ENCODE measurements at places on chromosomes 12 and 14.

- no peak for DNase-seq
These were observed 20.2 kb downstream of the UBE3B start for GRCh38 chr12:109497675-109498074.

- peak; percentile 33 for DNase-seq
These were observed at the start of gene C3AR1 for GRCh38 chr12:8065991-8066594. TSS of gene C3AR1 (minus strand) at chr12:8066359. CDS start at chr12:8060185, 6,174 bp downstream.

GRCh38 chr12:11621797-11622423 is 27.6 kb upstream of the ETV6 start:
- DNase-seq, result peak; percentile 16

- DNase-seq, result no peak
These were observed 14.6 kb downstream of the OR10P1 start for GRCh38 chr12:55651299-55651683.

- DNase-seq, result no peak
These were observed 21.3 kb downstream of the CLEC2A start for GRCh38 chr12:9910716-9911421.

DNA sequence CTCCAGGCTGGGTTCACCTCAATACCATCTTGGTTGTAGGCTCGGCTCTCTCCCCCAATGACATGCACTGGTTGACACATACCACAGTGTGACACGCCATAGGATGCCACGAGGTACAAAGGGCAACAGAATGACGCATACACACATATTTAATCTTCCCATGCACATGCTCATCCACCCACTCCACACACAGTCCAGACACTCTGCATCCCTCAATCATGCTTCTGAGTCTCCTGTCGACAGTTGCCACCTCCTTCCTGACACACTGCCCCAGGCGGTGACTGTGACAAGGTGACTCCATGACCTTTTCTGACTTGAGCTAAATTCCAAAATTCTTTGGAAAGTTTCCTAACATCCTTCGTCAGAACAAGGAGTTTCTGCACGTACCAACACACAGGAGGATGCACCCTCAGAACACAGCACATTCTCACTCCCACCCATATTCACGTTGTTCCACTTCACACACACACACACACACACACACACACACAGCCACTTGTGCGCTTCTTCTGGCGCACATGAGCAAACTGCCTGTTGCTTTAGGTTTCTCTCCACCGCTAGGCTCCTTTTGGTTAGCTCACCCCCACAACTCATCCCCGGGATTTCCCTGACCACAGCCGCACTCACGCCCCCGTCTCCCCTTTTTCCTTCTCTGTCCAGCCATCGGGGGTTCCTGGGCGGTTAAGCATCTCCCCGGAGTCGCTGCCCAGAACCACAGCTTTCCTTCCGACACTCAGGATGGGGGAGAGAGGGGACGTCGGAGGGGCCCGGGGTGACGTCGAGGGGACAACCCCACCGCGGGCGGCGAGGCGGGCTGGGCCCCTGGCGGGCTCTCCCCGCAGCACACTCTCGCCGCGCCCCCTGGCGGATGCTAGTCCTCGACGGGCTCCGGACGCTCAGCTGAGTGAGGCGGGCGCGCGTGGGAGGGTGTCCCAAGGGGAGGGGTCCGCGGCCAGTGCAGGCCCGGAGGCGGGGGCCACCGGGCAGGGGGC is 536 bp upstream of the WNT1 start:
- DNase-seq, result peak; percentile 94

DNA sequence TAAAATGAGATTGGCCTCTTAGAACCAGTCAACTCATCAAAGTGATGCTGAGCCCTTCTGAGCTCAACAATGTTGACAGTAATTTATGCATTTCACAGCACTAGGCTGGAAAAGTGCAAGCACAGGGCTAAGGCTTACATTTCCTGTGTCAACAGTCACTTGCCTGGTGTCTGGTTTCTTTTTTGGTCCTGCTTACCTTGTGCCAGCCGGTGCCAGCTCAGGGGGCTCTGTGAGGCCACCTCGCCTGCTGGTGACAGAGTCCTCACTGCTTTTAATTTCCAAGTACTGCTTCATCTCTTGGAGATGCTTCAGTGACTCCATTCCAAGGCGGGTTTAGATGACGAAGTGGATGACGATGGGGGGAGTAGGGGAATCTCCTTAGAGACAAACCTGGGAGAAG is 53.1 kb upstream of the KCNA1 start:
- DNase-seq, result no peak

- no peak for DNase-seq
These were observed 63.6 kb downstream of the DAAM1 start for GRCh38 chr14:59251811-59252771.

DNA sequence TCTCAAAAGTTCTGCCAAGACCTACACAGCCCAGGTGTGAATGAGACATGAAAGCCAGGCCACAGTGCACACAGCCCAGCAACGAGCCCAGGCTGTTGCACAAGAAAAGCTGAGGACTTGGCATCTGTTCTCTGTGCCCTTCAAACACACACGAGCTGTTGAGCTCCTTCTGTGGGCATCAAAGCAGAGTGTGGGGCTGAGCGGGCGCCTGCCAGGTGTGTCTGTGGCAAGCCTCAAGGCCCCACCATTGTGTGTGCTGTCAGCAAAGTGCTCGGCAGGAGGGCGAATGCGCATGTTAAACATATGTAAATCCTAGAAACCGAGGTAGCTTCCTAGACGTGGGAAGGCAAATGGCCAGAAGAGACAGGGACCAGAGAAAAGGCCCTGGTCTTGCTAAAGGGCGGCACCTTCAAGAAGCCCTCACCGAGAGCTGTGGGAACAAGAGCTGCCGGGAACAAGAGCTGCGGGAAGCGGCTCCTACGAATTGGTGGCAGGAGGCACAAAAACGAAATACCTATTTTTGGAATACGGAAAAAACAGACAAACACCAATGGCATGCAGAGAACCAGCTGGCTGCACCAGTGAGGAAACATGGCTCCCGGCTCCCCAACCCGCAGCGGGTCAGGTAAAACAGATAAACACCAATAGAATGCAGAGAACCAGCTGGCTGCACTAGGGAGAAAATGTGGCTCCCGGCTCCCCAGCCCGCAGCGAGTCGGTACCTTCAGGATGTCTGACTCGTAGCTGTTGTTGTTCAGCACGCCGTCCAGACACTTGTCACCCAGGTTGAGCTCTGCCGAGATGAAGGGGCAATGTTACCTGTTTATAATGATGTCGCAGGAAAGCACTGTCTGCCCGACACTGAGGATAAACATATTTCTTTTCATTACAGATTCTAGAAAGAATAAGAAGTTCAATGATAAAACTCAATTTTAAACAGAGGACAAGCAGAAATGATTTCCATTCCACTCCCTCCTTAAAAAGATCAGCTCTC is 19.0 kb upstream of the GOLGA3 start:
- DNase-seq, result no peak

DNA sequence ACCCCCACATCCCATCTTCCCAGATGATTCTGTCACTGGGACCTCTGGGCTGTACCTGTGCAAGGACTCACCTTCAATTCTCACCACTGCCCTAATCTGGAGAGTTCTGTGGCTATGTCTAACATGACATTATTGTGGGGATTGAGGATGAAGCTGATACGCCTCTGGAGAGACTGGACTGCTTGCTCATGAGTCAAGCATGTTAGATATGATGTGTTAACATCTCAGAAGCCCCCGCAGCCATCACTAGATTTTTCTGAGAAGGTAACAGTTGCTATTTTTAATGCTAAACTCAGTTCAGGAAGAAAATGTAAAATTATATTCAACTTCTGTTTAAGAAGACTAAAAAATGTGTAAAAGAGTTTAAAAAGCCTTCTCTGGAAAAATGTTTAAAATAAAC is 25.7 kb downstream of the JKAMP start:
- no peak for DNase-seq

DNA sequence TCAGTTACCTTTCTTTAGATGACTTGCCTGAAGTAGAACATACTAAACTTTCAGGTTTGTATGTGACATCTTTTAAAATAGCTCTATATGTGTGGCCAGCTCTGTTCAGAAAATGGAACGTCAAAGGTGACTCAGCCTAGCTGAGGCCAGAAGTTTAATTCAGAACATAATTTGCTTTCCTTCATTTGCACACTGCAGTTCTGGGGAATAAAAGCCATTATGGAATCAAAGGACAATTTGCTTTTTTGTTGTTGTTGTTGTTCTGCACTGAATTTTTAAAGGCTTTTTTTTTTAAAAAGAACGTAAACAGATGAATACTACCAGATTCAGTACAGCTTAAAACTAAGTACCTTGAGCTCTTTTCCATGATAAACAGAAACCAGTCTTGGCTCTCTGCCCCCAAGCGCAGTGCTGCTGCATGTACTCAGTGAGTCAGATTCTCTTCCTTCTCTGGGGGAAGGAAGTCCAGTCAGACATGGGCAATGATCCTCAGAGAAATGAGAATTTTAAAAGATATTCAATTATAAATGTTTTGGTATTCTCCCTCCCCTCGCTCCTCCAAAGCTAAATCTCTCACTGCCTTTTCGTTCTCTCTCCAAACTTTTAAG is 644.2 kb downstream of the NOVA1 start:
- no peak for DNase-seq

- no peak for DNase-seq
These were observed 3.6 kb downstream of the PAPLN start for GRCh38 chr14:73240816-73241480.

DNA sequence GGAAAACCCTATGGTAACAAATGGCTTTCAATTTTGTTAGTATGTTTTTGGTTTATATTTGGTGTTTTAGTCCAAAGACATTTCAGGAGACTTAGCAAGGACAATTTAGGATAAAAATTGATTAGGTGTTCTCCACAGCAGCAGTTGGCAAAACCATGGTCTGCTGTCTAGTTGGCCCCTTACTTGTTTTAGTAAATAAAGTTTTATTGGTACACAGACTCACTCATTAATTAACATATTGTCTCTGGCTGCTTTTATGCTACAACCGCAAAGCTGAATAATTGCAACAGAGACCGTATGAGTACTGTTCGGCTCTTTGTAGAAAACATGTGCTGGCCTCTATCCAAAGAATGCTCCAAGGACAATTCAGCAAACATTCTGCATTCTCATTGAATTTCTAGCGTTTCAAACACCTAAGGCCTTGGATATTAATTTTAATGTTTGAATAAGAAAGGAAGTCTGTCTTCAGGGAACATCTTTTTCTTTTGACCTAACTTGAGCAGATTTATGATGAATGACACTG is 77.7 kb downstream of the CCDC92 start:
- no peak for DNase-seq

All from stimulated activated naive CD8-positive, alpha-beta T cell treated with anti-CD3 and anti-CD28 coated beads, Interleukin-15, Interleukin-2, amounts not matched to agents 100 U/mL and 50 U/mL, for 24 hours (primary cell).